AG08396 (cell line): ENCODE measurements at places on chromosomes 3 and 15.

- no peak for DNase-seq
Observed at GRCh38 chr15:79140846-79141570, 50.4 kb upstream of the RASGRF1 start.

- no peak for DNase-seq
Observed at GRCh38 chr15:64443016-64443415, 17.4 kb upstream of the ZNF609 start.

DNA sequence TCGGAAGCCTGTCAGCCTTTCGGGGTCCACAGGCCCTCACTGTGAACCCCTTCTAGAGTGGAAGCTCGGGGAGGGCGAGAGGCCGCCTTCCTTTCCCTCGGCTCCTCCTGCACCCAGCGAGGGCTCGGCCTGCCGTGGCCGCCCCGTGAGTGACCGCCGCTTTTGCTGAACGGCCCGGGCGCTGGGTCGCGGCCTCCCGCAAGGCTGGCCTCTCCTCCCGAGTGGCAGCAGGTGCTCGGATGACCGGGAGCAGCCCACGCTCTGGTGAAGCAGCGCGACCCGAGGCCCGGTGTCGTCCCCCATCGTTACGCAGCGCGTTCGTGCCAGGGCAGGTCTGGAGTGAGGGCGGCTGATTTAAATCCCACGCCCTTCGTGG, 53.8 kb downstream of the LRRK1 start:
- no peak for DNase-seq

DNA sequence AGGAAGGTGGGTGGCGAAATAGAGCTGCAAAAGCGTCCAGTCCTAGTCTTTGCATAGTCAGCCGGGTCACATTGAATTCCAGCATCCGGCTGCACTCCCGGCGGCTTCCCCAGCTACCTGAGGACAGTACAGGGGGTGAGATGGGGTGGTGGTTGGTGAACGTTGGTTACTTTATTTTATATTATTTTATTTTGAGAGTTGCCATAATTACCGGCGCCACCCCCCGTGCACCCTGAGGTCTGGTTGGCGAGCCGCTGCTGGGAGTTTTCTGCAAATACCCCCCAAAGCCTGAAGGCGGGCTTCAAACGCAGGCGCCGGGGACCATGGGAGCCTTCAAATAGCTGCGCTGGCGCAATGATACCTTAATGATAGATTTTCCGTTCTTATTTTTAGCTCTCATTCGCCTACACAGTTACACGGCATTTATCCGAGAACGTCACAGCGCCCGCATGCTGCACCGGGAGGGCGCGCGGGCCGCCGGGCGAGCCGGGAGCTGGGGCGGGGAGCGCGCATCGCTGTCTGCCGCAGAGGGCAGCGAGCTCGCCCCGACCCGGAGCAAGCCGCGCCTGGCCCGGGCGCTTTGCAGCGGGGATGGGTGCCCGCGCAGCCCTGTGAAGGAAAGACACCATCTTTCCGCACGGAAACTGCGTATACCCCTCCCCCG, 756 bp upstream of the RASGRF1 start:
- DNase-seq: no peak

DNA sequence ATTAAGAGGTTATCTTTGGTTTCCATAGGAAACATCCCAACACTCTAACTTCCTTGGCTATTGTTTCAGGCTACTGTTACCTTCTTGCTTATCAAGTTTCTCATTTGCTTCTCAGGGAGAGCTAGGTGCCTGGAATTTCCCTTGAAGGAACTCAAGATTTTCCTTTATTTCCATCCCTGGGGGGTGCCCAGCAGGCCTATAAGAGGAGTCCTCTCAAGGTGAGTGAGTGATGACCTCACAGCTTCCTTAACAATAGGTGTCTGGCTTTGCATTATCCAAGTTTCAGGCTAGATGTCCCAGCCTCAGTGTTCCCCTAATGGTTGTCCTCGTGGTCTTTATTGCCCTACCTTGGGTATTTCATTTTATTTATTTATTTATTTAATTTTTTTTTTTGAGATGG, 12.1 kb upstream of the CTSH start:
- DNase-seq: no peak

- DNase-seq: no peak
Observed at GRCh38 chr15:42727750-42728381, 9.1 kb downstream of the CDAN1 start.

DNA sequence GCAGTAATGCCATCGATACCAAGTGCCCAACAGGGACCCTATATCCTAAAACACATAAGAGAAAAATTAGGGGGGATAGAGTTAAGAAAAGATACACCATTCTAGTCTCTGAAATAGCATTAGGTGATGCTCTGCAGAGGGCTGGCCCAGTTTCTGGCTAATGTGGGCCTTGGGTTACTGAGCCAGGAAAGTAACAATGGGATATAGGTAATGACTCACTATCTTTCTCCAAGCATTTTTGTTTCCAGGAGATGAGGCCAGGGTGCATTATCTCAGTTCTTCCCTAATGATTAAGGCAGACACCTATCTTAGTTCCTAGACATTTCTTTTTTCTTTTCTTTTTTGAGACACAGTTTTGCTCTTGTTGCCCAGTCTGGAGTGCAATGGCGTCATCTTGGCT, 50.0 kb downstream of the PRKAR2A start:
- no peak for DNase-seq

DNA sequence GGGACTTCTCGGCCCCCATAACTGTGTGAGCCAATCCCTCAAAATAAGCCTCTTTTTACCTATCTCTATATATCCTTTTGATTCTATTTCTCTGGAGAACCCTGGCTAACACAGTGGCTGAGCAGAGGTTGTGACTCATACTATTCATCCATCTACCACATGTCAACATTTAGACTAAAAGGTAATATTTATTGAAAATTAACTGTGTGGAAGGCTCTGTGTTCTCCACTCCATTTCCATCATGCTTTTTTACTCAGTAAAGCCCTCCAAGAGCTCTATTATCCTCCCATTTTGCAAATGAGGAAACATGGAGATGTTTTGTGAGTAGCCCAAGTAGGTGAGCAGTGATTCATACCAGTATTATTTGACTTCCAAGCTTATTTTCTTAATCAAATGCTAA, 217.9 kb upstream of the DCBLD2 start:
- DNase-seq: no peak

- no peak for DNase-seq
Observed at GRCh38 chr3:12797124-12797891, 828 bp downstream of the CAND2 start.

DNA sequence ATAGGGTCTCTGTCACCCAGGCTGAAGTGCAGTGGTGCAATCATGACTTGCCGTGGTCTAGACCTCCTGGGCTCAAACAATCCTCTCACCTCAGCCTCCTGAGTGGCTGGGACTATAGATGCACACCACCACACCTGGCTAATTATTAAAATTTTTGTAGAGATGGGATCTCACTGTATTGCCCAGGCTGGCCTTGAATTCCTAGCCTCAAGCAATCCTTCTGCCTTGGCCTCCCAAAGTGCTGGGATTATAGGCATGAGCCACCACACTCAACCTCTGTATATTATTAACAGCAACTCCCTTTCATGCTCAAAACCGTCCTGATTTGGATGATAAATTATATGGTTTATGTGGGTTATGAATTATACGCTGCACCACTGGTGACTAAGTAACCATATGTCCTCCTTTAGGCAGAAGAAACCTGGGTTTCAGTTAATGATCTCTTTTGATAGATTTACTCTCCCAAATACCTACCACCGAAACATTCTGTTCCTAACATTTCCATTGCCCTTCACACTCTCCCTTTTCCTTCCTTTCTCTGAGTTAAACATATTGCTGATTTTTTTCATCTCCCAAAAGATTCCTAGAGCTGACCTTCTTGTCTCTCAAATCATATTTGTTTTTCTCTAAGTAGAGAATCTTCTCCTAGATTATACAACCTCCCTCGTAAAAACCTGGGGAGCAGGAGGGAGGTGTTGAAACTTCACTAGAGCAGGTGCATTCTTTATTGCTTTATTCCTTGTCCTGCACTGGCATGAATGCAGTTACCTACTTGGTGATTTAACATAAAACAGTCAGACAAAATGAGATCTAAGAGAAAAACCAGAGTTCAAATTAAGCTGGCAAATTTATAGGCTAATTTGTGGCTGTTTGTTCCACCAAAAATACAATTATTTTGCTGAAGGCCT, 32.9 kb downstream of the PCYT1A start:
- DNase-seq: no peak
